Activated naive CD4-positive, alpha-beta T cell (primary cell): ENCODE measurements at places on chromosomes 6 and 20.

- no peak for DNase-seq
Measured at GRCh38 chr20:53399592-53400335, 193.9 kb downstream of the ZNF217 start.

DNA sequence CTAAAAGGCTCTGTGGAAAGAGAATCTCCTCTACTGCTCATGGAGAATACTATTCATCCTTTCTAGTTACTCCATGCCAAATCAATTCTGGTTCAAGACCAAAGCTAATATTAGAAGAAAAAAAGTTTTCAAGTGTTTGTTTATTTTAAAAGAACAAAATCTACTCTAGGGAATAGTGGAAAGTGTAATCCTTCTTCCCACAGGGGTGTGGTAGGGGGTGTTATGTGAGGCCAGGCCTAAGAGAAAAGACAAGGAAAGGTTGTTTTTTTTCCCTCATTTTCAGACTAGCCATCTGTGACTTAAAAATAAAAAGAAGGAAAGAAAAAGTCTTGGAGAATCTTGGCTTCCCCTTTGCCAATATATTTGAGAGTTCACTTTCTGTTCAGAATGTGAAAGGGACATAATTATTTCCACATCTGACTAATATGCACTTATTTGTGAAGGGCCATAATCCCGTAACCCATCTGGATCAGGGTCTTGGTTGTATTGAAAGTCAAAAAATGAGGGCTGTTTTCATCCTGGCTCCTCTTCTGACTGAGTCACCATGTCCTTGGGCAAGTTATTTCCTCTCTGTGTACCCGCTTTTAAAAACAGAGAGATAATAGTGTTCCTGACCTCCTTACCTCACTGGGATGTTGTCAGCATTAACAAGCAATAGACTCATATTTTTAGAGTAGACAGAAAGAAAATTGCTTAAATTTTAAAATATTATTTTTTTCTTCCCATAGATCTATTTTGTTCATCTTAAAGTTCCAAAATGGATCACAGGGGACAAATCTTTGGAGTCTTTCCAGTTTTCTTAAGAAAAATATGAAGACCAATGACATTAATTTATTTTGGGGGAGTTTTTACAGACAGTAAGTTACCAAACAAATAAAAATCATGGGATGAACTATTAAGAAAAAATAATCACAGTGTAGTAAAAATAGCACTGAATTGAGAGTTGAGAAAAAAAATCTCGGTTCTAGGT is 233.7 kb downstream of the IBTK start:
- no peak for DNase-seq

- DNase-seq: no peak
Measured at GRCh38 chr6:6766230-6766905, 177.8 kb downstream of the LY86 start.

GRCh38 chr6:112286500-112287144 is 32.3 kb upstream of the LAMA4 start:
- no peak for DNase-seq
